ENCODE measurements at places on chromosomes 11 and 22. TPM values are rescaled to one million over a fixed set of nuclear protein-coding genes. Genes with fewer than 3 reads are reported as not detected.

- no peak for DNase-seq
These were observed 23.8 kb downstream of the ART5 start for GRCh38 chr11:3617990-3618389.

DNA sequence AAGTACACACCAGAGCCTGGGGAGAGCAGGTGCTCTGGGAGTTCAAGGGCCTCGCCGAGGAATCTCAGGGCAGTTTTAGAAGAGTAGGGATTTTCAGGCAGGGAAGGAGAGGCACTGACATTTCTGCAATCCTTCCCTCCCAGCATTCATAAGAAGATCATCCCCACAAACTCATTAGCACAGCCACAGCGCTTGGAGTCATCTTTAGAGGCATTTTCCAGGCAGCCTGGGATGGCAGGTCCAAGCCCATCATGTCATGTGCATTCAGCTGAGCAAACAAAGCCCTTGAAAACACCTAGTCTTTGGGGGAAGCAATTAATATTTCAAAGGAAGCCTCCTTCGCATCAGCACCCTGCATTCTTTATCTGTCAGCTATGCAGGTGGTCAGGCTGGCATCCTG, 43.8 kb downstream of the MAP6 start:
- no peak for DNase-seq

DNA sequence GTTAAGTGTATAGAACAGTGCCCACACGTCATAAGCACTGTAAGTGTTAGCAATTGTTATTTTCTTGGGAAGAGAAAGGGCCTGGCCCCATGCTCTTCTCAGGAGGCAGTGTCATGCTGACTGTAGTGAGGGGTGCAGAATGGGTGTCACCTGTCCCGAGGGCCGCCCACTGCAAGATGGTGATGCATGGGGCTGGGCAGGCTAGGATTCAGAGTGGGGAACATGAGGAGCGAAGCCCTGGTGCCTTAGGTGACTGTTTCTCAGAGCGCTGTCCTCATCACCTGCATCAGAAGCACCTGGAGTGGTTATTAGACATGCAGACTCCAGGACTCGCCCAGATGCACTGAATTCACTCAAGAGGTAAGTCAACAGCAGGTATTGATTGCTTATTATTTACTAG, 101.0 kb upstream of the PARVA start:
- DNase-seq: no peak

- DNase-seq: no peak
These were observed 212.4 kb upstream of the SYN3 start for GRCh38 chr22:33270596-33270995.

- DNase-seq: no peak
These were observed 789.0 kb downstream of the KCNA4 start for GRCh38 chr11:29227811-29228210.

DNA sequence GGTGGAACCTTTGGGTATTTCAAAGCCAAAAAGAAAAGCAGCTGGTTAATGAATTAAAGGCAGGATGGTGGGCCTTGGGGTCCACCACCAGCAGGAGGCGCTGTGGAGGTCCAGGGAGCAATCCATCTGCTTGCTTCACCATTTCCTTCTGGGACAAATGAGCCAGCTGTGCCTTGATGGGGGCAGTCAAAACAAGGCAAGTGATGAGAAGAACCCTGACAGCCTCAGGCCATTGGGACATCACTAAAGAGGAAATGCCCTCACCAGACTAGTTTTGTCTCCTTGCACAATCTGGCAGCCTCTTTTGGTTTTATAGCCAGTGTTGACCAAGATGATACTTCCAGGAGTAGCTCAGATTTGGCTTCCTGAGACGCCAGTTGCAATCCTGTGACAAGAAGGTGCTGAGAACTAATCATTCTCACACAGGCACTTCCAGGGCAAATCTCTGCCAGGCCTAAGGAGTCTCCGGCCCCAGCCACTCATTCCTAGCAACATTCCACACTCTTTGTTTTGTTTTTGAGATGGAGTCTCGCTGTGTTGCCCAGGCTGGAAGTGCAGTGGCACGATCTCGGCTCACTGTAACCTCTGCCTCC, 38.2 kb upstream of the WEE1 start:
- DNase-seq: peak; percentile 91

MAJIN gene
- total RNA-seq: not detected

- DNase-seq: no peak
These were observed 12.5 kb upstream of the SELENOH start for GRCh38 chr11:57728829-57729228.

TSPO gene
- 44.7 TPM for total RNA-seq

FOLH1 gene
- total RNA-seq: 0.27 TPM

GVQW3 gene
- total RNA-seq: 4.9 TPM

DNA sequence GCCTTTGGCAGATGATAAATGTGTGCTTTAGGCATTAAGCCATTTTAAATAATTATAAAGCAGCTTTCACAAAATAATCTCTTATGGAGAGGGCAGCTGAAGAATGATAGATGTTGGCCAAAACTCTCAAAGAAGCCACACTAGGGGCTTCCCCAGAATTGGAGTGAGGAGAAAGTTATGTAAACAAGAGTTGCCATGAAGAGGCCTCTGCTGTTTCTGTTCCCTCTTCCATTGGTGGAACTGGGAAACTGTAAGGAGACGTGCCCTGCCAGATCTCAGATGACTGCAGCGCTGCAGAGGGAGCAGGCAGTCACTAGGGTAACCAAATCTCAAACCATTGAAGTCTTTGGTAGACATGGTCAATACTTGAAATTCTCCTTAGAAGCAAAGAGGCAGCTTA, 19.4 kb upstream of the APLP2 start:
- no peak for DNase-seq

NAALAD2 gene
- total RNA-seq: 4.3 TPM

DNA sequence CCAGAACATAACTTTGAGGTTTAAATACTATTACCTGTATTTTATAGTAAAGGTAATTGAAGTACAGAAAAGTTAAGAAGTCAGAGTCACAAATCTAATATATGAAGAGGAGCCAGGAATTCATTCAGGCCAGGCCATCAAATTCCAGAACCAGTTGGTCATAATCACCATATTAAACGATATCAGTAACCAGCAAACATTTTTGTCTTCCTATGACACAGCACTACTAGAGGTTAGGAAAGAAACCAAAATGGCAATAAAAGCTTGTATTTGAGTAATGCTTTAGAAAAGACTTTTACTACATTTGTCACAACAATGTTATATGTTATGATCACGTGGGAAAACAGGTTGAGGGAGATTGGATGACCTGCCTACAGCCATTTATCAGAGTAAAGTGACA, 62.2 kb downstream of the DKK3 start:
- no peak for DNase-seq

HBE1 gene
- total RNA-seq: not detected

DNA sequence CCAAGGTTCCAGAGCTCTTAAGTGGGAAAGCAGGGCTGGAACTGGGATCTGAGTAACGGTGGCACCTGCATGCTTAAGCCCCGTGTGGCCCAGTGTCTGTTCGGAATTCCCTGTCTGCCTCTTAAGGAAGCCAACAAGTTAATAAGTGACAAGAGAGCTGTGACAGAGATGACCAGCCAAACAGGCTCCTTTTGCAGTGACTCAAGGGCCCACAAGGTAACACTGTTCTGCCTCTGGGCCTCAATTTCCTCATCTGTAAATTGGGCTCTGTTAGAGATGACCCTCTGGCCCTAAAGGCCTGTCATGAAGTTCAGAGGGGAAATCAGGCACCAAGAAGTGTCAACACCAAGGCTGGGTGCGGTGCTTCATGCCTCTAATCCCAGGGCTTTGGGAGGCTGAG, 18.6 kb downstream of the USH1C start:
- no peak for DNase-seq

- DNase-seq: no peak
These were observed 224.8 kb upstream of the ZBED5 start for GRCh38 chr11:11082646-11083045.

DERL3 gene
- total RNA-seq: 13.6 TPM

DNA sequence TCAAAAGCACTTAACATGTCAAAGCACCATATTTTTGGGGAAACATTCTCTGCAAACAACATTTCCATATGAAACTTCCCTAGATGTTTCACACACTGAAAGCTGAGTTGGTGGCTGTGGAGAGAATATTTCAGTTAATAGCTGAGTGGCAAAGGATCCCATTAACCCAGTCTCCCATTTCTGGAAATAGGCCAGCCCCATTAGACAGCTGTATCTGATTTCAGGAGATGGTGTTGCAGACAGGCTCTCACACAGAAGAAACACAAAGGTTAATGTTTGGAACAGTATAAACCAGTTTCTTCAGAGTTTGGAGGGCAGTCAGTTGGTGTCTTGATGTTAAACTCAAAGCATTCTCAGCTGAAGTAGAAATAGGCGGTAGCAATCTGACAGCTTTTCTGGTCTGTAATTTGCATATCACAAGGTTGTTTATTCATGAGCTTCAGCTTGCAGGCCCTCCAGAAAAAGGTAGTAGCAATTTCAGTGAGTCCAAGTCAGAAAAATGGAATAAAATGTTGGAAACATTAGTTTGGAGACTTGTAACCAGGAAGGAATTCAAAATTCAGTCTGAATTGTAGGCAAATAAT, 15.5 kb upstream of the ZBTB44 start:
- peak; percentile 21 for DNase-seq

GRCh38 chr11:122046846-122047245, 69.2 kb downstream of the BLID start:
- no peak for DNase-seq

MUC6 gene
- not detected for total RNA-seq

NXPE2 gene
- total RNA-seq: 0.12 TPM

DNA sequence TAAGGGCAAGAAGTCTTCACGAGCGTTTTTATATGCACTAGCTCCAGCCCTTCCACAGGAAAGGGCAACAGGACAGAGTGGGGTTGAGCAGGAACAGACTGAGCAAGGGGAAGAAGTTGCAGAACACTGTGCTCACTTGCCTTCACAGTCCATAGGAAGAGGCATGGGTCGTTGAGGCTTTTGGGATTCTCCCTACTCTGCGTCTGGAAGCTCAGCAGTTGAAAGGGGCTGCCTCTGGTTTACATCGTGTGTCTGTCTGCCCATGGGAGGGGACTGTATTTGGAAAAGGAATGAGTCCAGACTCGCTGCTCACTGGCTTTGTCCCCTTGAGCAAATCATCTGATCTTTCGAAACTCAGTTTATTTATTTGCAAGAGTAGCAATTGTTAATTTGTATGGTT, 1.1 kb upstream of the PDGFD start:
- DNase-seq: peak; percentile 6

DNA sequence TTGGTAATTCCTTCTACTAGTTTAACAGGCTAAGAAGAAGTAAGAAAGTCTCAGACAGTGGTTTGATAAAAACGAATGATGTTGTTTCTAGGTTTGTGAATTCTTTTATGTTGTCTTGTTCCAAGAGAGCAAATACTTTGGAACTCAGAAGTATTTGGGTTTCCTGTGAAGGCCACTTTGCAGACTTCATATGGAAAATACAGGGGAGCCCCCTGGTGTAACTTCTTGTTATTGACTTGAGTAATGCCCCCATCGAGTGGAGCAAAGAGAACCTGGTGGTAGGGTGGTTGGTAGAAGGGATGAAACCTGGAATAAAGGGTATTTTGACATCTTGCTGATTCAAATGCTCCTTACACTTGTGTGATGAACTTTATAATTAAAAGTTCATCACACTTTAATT, 40.0 kb upstream of the PTH start:
- peak; percentile 77 for DNase-seq

GRCh38 chr22:25399649-25400151, 164.8 kb upstream of the GRK3 start:
- DNase-seq: no peak

DNA sequence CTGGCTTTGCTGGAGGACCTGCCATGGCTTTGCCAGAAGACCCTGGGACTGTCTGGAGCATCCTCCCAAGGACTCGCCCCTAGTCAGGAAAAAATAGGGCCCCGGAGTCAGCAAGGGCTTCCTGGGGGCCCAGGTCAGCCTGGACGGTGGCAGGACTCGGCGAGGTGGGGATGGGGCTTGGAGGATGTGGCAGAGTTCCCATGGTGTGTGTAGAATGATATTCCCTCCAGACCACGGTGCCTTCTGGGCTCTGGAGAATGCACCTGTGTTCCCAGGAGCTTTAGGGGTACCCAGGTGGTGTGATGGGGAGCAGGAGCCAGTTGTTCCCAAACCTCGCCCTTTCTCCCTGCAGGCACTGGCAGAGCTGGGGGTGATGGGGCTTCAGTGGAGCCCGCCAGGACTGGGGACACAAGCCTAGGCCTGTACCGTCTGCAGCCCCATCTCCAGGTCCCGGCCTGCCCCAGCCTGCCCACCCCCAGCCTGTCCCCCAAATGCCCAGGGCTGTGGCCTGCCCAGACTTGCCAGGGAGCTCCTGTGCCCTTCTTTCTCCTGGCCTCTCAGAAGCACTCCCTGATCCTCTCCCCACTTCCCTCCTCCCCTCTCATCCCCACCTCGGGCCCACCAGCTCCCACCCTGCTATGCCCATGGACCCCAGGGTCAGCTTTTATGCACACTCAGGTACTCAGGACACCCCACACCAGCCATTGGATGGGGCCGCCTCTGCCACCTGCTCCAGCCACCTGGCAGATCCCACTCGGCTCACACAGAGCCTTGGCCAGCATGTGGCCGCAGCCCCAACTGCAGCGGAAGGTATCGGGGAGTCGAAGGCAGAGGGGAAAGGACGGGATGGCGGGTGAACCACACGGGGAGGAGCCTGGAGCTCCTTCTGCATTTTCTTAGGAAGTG, 82.1 kb downstream of the CDKN1C start:
- DNase-seq: no peak

FJX1 gene
- 18.4 TPM for total RNA-seq

PATE4 gene
- total RNA-seq: not detected

DNA sequence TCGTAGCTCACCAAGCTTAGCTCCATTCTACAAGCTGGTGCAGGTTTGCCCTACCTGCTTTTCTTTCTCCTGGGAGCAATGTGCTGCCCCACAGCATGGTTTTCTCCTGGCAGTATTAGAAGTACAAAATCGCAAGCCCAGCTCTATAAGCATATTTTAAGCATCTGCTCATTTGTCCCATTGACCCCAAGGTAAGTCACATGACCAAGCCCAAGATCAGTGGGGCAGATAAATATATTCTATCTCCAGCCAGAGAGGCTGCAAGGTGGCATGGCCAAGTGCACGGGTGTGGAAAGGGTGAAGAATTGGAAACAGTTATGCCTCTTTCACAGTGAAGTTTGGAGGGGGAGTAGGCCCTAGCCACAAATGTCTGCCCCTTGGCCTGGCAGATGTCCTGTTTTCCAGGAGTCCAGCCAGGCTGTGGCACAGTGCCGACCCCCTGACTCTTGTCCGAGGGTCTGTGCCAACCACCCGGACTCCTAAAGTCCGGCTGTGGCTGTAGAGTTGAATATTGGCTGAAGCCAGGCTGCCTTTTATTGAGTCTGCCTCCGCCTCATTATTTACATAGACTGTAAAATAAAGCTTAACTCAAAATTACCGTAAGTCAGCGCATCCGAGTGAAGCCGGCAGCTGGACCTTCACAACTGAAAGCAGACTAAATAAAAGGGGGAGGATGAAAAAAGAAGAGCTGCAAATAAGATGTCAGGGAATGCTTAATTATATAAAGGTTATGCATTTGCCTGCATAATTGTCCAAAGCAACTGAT, 165.7 kb downstream of the COMMD9 start:
- DNase-seq: no peak

FAM89B gene
- 16.0 TPM for total RNA-seq

- DNase-seq: peak; percentile 54
These were observed 31.2 kb upstream of the C11orf87 start for GRCh38 chr11:109390752-109391151.
